Foreskin fibroblast (primary cell): ENCODE measurements at places on chromosomes 2 and 18.
A peak's percentile ranks its signal among the peaks of the same experiment; 100 is the strongest.

GRCh38 chr2:155266583-155266982, 568.1 kb downstream of the KCNJ3 start:
- no peak for DNase-seq

DNA sequence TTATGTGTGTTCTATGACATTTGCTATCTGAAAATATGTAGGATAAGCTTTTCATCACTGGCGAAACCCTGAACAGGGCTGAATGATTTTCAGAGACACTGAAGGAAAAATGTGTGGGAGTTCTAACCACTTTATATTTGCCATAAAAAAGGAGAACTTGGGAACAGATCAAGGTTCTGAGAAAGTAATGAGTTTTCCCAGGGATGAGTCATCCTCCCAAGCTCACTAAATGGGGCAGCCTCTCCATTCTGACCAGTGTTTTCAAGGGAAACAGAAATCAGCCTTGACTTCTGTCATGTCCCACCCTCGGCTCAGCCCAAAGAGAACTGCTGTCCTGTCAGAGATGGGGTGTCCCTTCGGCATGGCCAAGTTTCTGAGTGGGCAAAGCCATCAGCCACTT, 2109.8 kb upstream of the CELF4 start:
- peak; percentile 21 for DNase-seq

GRCh38 chr2:148832637-148833036, 42.4 kb upstream of the KIF5C start:
- no peak for DNase-seq

- DNase-seq = no peak
Observed at GRCh38 chr2:119250718-119251290, 27.2 kb downstream of the STEAP3 start.

DNA sequence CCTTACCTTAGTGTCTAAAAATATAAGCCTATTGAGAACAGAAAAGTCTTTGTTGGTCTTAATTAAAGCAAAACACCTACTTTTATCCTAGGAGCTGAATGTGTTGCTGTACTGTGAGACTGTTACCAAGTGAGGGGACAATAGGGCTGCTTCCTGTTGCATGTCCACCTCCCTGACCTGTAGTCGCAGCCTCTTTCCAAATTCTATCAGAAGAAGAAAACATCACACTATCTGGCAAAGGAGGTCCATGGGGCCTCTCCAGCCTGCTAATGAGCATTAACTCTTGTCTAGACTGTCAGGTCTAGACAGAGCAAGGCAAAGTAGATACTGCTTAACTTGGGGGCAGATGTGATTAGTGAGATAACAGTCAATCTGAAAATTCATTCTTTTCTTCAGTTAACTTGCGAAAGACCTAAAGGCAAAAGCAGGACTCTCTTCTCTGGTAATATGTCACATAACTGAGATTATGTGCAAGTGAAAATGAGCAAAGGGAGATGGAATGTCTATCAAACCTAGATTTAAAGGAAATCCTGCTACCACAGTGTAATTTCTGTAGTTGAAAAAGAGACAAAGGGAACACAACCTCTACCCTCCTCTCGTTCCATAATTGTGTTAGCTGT, 66.9 kb downstream of the CDH20 start:
- peak; percentile 23 for DNase-seq

GRCh38 chr2:235725016-235725489, 231.2 kb downstream of the AGAP1 start:
- no peak for DNase-seq

DNA sequence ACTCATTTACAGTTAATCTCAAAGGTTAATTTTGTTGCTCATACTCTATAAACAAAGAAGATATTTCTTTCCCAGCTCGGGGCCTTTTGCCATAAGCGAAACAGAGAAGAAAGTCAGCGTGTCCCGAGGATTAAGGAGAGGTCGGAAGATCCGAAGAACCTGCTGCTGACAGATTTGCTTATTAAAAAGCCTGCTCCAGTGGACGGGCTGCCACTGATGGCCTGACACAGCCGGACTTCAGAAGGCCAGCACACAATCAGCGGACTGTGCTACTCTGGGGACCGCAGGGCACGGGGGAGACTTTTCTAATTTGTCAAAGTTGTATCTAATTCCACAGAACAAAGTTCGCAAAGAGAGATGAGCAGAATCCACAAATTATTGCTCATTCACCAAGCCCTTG, 315.4 kb downstream of the ETAA1 start:
- DNase-seq = no peak

DNA sequence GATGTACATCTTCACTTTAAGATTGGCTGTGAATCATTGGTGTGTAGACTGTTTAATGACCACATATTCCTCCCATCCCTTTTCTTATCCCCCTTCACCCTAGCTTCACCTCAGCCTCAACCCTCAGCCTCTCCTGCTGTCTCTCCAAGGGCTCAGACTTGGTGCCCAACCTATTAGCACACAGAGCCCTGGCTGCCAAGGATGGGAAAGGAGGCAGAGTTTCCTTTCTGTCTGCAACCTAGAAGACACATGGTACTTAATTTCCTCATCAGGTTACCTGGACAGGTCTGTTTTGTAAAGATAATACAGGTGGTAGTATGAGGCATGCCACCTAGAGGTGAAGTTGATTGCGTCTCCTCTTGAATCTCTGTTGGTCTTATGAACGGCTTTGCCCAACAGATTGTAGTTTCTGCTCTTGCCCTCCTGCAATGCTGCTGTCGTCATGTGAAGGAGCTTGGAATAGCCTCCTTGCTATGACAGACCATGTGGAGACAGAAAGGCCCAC, 44.5 kb upstream of the RMND5A start:
- no peak for DNase-seq
